ENCODE measurements at places on chromosomes 4 and X.

DNA sequence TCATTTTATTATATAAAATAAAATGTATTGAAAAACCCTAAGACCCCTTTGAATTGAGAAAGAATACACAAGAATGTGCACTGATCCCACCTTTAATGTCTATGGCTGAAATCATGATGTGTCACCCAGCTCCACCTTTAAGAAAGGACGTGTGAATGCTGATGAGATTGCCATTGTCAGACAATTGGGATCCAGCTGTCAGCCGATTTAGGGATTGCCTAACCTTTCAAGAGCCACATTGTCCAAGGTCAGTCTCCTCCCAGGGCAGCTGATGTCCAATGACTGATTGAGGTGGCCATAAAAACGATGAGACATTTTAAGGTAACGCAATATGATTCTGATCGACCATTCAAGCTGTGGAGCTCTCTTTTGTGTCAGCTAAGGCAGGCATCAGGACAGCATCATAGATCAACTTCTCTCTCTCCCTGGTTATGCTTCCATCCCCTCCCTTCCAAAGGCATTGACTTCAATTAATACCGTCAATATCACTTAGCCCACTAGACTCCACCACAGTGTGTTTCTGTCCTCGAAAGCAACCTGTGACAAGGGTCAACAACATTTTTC, 1676.4 kb downstream of the PCDH7 start:
- DNase-seq, result no peak

GRCh38 chrX:153153516-153153915, 25.6 kb upstream of the MAGEA1 start:
- no peak for DNase-seq

GRCh38 chrX:108811891-108812290, 75.5 kb upstream of the IRS4 start:
- no peak for DNase-seq

DNA sequence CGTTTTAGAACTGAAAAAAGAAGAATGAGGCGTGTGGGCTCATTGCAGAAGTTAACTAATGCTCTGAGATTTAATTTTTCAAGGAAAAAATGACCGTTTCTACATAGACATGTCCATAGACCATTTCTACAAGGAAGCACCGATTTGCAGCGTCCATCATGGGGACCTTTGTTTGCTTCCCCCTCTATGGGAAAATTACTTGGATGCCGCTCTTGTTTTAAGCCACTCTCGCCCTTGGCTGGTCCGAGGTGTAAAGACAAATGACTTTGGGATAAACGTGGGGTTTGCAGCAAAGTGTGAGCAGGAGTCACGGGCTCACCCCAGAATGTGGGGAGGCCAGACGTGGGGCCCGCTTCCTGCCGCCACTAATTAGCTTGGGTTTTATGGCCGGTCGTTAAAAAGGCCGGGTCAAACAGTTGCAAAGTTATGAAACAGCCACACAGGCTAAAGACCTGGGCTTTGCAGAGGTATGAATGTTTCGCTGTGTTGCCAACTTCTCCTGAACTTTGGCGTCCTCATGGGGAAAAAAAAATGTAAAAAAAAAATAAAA, 235.9 kb downstream of the SHOX start:
- DNase-seq, result no peak

DNA sequence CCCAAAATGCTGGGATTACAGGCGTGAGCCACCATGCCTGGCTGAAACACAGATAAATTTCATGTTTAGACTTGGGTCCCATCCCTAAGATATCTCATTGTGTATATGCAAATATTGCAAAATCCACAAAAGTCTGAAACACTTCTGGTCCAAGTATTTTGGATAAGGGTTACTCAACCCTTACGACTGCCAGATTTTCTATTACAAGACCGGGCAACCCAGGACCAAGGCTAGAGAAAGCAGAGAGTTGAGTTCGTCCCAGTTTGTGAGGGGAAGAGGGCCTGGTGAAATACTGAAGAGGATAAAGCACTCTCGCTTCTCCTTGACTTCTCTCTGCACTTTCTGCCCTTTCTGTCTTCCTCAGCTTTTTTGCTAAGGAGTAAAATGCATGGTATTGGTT, 34.5 kb downstream of the ZFX start:
- DNase-seq, result no peak

GRCh38 chr4:141635736-141636081, 674 bp upstream of the IL15 start:
- DNase-seq, result no peak

- DNase-seq, result no peak
Measured at GRCh38 chrX:67544281-67545035, 637 bp downstream of the AR start.

GRCh38 chr4:15186806-15187205, 184.5 kb downstream of the CPEB2 start:
- no peak for DNase-seq

GRCh38 chr4:86043755-86044592, 315.9 kb downstream of the MAPK10 start:
- no peak for DNase-seq

DNA sequence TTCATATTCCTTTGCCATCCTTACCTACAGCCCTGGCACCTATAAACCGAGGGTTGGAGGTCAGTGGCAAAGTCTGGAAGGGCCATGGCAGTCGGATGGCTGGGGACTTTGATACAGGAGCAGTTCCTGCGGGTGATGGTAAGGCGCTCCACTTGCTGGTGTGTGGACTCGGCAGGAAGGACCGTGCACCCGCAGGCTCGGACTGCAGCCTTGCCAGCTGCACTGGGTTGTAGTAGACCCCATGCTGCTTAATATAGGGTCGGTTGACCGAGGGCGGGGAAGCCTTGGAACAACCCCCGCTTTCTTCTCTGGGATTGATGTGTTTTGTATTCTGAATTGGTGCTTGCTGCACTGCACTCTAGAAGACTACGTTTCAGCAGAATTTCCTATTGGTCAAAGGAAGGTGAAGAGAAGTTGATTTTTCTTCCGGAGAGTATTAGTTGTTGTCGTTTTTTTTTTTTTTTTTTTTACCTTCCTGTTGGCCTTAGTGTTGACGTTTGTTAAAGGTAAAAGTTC, 638 bp downstream of the BLTP1 start:
- peak; percentile 56 for DNase-seq

GRCh38 chr4:13484749-13485221, 645 bp upstream of the RAB28 start:
- no peak for DNase-seq

Measured in C1 segment of cervical spinal cord (tissue), 14 donors.